ENCODE measurements at places on chromosomes 2 and 18.

- DNase-seq = no peak
These were observed 122.4 kb downstream of the GREB1L start for GRCh38 chr18:21364471-21364870.

DNA sequence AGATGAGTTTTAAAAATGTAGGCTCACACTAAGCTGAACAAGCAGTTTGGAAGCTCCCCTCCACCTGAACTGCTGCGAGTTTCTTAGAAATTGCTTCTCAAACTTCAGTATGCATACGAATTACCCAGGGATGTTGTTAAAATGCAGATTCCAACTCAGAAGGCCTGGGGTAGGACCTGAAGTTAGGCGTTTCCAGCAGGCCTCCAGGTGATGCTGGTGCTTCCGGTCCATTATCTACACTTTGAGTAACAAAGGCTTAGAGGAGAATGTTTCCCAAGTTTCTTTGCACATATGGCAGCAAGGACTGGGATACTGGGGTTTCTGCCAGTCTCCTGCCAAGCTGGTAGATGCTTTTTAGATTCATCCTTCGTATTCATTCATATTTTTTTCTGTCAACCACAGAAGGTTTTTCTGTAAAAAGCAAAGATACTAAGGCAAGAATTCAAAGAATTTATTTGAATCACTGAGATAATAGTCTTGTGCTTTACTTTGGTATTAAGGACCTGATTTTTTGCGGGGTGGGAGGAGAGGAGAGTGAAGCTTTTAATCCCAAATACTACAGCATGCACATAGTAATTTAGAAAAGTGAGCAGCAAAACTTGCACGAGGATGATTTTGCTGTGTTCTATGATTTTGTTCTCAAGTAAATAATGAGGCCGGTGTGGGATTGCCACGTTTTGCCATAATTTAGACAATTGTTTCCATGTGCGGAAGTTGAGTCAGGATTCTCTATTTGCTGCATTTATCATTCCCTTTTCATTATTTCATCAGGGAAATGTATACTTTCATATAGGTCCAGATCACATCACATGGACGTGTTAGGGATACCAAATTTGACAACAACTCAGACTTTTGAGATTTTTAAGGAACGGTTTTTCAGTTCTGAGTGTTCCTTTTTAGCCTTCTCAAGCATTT is 137.6 kb upstream of the SPATS2L start:
- DNase-seq = no peak

DNA sequence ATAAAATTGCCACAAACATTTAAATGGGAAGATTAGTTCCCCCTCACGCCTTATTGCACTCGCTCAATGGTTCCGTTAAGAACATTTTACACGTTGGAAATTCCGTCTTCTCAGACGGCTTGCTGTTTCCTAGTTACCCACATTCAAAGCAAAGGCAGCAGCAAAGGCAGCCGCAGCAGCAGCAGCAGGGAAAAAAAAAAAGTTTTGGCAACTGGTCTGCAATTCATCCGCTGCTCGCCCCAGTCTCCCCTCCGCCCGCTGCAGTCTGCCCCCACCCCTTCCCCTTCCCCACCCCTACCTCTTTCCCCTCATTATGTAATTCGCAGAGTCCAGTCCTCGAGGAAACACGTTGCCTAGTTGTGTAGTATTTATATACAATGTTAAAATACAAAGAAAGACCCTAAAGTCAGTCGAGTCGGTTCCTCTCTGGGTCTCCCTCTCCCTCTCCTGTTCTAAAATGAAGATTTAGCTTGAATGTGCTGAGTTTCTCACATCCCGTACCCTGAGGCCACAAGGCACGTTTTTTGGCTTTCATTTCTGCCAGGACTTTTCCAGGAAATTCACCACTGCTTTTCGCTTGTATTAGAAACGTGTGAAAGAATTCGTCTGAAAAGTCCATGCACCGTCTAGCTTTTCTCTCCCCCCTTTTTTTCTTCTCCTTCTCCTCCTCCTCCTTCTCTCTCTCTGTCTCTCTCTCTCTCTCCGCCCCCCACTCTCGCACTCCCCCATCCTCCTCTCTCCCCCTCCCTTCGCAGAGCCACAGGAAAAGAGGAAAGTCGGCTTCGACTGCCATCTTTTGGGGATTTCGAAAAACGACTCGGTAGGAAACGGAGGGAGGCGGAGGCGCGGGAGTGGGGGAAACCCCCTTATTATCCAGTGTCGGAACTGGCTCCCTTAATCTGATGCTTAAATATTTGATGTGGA is 140.0 kb downstream of the MEIS1 start:
- DNase-seq = no peak

DNA sequence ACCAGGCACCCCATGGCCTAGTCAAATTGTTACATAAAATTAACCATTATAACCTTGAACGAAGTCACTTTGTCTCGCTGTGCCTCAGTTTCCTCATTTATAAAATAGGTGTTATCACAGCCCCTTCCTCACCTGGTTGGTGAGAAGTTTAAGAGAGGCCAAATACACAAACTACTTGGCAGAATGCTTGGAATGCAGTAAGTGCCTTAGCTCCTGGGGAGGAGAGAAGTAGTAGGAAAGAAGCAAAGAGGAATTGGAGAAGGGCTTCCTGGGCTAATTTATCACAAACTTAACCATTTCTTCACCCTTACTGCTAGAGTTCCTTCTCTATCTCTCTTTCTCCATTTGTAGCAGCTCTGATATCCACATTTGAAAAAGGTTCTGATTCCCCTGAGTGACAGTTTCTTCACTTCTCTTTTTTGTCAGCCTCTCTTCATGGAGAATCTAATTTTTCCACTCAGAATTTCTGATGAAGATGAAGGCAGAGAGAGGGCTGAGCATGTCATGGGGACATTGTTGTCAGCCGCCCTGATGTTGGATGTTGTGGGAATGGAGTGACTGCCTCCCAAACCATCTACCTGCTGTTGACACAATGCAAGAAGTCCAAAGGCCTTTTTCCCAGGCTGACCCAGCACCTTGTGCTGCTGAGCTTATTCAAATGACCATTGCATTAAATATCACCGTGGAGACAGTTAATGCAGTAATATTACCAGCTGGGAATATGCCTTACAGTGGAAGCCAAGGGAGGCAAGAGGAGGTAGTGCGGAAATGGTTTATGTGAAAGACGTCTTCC is 60.4 kb downstream of the BOD1L2 start:
- no peak for DNase-seq

DNA sequence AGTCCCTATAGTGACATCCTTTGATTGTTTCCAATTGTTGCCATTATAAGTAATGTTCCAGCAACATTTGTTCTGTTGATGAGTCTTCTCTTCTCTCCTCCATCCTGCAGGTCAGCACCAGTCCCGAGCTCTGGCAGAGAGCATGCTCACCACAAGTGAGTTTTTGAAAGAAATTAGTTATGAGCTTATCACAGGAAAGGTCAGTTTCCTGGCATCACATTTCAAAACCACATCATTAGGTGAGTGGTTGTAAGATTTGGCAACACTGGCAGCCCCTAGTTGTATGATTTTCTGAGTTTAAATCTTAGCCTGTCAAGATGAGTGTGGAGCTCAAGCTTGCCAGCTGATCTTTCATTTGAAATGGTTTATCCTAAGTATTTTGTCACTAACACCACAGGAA is 149.6 kb downstream of the ESCO1 start:
- no peak for DNase-seq

- DNase-seq = no peak
These were observed 93.1 kb downstream of the INPP5D start for GRCh38 chr2:233153146-233153798.

DNA sequence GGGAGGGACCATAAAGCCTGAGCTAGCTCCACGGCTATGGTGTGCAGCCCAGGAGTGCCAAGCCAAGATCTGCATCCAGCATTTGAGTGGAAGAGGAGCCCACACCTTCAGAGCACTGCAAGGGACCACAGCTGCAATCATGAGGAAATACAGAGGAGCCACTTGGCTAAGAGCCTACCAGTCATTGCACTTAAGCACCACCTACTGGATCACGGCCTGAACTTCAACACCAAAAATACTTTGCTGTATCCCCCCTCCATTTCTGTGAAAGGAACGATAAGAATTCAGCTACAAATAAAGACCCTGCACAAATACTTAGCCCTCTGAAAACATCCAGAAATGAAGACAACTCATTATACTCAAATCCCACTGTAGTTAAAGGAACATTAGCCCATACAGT is 545.3 kb downstream of the TSN start:
- no peak for DNase-seq

GRCh38 chr2:80858965-80859364 is 554.4 kb upstream of the LRRTM1 start:
- no peak for DNase-seq

DNA sequence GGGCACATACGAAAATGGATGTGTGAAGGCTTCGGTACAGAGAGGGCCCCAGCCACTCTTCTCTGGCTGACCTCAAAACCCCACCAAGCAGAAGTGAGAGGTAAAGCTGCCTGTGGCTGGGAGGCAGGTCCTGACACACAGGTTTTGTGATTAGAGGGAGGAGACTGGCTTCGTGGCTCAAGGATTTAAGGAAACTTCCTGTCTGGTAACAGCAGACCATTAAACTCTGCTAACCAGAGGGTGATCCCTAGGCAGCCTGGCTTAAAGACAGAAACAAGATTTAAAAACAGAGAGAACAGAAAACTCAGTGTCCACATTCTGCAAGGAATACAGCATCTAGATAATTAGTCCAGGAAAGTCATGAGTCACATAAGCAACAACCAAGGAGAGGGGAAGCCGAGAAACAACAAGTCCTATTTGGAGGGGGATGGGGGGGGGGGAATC is 101.9 kb downstream of the NFATC1 start:
- DNase-seq = no peak

DNA sequence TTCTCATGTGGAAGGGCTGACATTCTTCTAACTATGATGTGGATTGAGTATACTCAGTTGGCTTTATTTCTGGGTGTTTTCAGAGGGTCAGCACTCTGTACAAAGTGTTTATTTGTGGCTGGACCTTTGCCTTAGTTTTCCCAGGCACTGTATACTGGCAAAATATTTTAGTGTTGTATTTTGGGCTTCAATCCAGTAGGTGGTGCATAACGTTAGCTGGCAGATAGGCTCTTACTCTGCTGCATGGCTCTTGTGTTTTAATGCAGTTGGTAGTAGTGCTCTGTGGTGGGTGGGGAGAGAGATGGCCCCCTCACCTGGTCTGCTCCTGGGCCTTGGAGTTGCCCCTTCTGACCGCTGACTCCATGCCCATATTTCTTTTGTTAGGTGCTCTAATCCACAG is 75.6 kb upstream of the REG3A start:
- no peak for DNase-seq

- no peak for DNase-seq
These were observed 40.3 kb downstream of the CYB5A start for GRCh38 chr18:74251297-74252038.

DNA sequence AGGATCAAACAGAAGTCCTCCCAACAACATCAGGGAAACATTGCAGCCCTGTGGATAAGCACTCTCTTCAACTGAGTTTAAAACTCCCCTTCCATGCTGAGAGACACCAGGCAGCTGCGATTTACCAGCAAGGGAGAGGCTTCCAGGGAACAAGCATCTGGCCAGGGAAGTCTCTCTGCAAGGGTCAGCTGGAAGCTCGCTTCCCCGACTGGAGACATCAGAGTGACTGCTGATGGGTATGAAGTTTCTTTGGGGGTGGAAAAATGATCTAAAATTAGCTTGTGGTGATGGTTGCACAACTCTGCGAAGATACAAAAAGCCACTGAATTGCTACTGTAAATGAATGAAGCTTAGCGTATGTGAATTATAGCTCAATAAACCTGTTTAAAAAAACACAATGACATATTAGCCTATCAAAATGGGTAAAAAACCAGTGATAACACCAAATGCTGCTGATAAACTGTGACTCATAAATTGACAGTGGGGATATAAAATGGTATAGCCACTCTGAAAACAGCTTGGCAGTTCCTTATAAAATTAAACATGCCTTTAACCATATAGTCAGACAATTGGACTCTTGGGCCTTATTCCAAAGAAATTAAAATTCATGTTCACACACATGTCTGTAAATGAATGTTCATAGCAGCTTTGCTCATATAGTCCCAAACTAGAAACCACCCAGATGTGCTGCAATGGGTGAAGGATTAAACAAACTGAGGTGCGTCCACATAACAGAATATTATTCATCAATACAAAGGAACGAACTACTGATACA is 1082.0 kb downstream of the SOCS6 start:
- no peak for DNase-seq

DNA sequence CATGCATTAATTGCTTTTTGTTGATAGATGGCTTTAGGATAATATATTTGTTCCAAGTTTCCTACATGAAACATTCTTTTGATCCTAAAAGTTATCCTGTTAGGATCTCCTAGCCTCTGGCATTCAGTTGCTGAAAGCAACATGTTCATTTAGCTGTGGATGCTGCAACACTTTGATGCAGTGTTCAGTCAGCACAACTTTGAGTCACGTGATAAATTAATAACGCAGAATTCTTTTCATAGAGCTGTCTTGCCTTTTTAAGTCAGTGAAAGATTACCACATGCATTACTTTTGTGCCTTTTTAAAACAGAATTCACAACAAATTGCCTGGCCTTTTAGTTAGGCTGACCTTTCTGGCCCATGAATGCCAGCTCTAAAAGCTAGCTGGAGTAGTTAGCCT is 1467.9 kb upstream of the ZEB2 start:
- DNase-seq = no peak

DNA sequence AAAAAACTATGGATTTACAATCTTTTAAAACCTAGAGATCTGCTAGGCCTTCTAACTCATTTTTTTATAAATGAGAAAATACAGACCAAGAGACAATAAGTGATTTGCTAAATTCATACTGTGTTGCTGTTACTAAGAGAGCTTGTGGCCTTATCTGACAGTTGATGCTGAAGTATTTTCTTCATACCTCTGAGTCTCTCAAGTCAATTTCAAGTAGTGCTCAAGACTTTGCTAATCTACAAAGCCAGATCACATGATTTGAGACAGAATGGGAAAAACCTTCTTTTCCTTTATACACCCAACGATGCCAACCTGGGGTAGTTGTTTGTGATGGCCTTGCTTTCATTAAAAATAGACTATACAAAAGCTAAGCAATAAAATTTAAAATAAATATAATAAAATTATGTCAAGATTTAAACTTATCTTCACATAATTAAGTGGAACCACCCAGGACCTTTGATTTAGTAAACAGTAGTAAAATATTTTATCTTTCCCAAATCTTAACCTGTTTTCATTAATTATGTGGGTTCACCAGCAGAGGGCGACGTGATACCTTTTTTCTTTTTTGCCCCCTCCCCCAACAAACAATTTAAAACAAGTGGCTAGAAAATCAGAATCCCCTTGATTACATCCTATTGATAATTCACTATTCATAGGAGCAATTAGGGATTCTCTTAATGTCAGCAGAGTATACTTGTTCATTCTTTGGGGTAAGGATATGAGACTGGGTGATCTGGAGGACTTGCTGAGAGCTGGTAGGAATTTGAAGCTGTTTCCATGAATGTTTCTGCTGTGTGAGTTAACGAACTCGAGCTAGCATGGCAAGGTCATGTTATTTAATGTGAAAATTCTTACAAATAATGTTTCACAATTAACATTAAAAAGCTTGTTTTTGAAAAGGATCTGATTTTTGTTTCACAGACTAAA is 49.6 kb upstream of the SLC5A7 start:
- DNase-seq = no peak

- no peak for DNase-seq
These were observed 65.3 kb upstream of the FOXI3 start for GRCh38 chr2:88517759-88518201.

- no peak for DNase-seq
These were observed 35.8 kb upstream of the PTPN4 start for GRCh38 chr2:119723784-119724467.
